ENCODE measurements at places on chromosomes 6 and 20.
A peak's percentile ranks its signal among the peaks of the same experiment; 100 is the strongest.

DNA sequence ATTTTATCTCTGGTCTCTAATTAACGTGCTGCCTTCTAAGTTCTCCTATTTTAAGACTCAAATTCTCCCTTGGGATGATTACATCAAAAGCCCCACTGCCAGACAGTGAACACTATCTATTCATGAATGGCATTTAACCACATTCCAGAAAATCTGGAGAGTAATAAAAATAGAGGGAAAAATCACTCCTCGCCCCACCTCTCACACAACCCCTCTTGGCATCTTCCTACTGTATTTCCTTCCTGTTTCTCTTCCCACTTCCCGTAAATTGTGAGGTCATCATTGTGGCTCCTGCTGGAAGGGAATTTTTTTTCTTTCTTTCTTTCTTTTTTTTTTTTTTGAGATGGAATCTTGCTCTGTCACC, 31.5 kb downstream of the RAB44 start:
- DNase-seq: no peak

DNA sequence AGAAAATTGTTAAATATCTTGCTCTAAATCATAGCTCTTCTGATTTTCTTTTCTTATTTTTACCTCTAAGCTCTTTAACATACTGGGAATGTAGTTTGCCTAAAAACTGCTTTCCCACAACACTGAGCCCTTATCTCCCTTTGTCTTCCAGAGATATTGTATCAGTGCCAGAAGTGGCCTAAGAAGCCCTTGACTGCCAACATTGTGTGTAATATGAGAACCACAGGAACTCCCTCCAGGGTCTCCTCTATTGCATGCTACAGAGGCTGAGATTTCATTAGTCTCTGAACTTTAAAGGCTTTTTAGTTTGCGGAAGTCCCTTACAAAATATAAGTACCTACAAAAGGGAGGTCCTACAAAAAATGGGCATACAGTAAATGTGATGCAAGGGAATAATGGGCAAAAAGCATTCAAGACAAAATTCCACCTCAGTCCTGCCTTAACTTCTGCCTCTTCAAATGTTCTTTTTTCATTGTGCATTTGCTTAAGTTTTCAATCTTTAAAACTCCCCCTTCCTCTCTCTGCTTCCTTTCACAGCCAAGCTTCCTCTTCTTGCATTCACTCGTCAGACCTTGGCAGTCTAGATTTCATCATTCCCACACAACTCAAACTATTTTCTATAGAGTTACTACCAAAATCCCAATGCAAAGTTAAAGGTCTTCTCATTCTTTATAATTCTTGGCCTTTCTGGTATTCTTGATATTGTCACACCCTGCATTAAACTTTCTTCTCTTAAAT, 76.5 kb downstream of the ADGRG6 start:
- peak; percentile 33 for DNase-seq

DNA sequence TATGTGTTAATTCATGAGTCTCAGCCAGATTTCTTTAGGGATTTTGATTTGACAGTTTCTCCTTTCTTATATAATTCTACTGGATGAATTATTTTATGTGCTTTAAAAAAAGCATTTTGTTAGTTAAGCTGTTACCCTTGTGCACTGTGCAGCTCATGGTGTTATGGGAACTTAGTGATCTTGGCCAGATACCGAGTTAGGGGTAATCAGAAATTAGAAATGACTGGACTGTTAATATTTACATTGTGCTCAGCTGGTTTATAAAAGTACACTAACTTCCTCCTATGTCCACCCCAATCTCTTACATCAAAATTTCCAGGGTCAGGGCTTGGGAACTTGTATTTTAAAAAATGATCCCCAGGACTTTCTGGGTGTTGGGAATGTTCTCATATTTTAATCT, 260.0 kb downstream of the ZFAND3 start:
- DNase-seq: no peak

DNA sequence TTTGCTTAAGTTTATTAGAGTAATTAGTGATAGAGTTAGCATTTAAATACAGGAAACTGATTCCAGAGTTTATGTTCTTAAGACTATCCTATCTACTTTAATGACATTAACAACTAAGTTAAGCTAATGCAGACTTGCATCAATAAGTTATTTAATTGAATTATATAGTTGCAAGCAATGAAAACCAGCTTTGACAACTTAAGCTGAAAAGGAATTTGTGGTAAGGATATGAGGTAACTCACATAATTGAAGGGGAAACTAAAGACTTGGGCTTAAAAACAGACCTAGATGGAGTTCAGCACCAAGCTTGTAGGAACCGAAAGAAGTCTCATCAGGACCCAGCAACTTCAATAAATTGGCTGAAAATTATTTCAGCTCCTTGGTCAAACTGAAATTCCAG, 222.3 kb downstream of the IBTK start:
- DNase-seq: peak; percentile 18

- no peak for DNase-seq
Measured at GRCh38 chr20:61210862-61211261, 41.2 kb upstream of the CDH4 start.

GRCh38 chr6:37303091-37303660, 45.2 kb upstream of the TMEM217 start:
- no peak for DNase-seq

GRCh38 chr6:142376800-142377496, 75.1 kb downstream of the ADGRG6 start:
- DNase-seq: no peak

DNA sequence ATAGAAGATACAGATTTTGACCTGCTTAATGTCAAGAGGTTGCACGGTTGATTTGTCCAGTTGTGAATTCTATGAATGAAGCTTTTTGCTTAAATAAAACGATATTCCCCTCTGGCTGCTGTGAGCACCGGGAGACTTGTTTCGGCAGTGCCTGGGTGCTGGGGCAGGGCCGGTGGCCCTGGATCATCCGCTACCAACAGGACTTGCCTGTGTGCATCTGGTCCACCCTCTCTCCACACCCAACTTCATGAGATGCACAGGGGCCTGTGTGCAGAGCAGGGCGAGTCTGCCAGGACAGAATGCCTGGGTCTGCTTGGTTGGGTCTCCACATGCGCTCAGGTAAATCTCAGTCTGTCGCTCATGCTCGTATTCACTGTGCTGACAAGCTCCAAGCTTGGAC, 65.5 kb downstream of the TSHZ2 start:
- DNase-seq: no peak

- no peak for DNase-seq
Measured at GRCh38 chr20:63767456-63767855, 27.9 kb downstream of the SLC2A4RG start.

DNA sequence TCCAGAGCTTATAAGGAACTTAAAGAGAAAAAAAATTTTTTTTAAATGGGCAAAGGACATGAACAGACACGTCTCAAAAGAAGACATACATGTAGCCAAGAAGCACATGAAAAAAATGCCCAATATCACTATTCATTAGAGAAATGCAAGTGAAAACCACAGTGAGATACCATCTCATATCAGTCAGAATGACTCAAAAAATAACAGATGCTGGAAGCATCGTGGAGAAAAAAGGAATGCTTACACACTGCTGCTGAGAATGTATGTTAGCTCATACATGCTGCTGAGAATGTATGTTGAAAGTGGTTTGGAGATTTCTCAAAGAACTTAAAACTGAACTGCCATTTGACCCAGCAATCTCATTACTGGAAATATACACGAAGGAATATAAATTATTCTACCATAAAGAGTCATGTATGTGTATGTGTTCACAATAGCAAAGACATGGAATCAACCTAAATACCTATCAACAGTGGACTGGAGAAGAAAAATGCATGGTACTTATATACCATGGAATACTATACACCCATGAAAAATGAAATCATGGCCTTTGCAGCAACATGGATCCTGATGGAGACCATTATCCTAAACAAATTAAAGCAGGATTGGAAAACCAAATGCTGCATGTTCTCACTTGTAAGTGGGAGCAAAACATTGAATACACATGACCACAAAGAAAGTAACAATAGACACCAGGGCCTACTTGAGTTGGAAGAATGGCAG, 5.2 kb downstream of the OR11A1 start:
- DNase-seq: peak; percentile 15

DNA sequence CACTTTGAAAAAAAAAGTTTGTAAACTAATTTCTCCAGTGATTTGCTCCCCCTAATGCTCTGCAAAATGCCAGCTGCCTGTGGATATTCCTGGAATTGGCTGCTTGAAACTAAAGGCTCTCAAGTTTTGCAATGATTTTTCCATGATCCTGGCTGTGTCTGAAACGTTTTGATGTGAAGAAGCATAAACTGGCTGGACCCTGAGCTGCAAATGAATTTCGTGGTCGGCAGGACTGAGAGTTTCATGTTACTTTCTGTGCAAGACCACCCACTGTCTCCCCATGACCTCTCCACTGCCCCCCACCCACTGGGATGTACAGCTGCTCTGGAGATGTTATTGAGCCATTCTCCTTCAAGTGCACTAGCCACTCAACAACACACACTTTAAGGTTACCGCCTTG, 171.3 kb upstream of the SSTR4 start:
- no peak for DNase-seq

DNA sequence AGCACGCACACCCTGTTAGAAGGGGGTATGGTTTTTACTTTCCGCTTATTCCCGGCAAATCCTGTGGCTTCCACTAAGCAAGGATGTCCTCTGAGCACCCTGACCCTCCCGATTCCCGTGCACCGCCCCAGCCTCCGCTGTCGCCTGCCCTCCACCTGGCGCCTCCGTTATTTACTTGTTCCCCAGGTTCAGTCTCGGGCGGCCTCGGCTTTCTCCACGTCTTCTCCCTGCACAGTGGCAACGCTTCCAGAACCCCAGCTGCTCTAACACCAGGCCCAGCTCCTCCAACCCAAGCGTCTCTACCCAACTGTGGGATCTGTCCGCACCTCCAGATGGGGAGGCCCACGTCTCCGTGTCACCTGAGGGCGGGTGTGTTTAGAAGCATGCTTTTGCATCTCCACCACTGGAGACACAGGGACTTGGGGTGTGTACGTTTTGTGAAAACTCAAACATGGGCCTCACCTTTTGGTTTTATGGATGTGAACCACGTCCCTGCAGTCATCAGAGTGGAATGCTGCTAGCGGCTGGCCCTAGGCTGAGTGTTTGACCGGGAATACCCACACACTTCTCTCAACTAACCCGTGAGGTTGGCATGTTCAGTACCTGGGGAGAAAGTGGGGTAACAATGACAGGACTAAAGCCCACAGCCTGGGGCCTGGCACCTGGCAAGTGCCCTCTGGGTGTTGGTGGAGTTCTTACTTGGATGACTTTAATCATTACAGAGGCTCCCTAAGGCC, 79.9 kb downstream of the THBS2 start:
- peak; percentile 12 for DNase-seq

DNA sequence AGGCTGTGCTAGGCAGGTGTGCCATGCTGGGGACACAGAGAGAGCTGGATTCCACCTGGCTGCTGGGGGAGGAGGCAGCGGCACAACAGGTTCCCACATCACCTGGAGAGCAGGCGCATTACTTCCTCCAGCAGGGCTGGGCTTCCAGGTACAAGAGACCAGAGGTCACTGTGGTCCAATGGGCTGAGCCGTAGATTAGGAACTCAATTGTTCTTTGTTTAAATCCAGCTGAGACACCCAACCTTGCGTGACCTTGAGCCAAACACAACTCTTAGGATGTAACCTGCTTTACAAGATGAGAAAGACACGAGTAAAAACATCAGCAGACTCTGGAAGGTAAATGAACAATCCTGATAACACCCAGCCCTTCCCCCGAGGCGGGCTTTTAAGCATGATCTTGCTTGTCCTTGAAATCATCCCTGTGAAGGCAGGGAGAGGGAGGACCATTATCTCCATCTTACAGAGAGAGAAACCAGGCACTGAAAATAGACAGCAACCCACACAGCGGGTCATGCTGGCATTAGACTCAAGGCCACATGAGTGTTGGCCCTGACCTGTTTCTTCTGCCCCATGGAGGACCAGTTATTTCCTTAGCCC, 216.5 kb upstream of the RREB1 start:
- DNase-seq: no peak

DNA sequence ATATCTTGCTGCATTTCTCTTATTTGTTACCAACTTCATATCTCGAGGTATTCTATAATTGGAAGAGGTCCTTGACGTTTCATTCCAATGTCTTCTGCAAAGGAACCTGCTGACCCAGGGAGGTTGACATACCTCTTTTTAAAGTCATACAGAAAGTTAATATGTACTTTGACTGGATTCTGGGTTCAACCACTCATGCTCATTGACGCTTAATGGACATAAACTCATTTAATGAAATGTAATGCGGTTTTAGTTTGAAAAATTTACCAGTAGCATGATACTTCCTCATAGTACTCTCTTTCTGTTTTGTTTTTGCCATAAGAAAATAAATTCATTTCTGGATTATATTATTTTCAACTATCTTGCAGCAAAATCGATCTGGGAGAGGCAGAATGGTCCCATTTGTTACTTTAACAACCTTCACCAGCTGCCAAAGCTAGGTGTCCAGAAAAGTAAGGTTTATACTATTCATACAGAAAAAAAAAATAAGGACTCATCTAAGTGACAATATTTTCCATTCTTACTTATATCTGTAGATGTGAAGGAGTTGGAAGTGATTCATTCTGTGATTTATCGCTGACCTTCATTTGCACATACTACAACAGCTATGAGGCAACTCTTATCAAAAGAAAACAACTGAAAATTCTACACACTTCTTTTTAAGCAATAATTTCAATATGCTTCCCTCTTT, 101.6 kb downstream of the ATXN1 start:
- DNase-seq: no peak

DNA sequence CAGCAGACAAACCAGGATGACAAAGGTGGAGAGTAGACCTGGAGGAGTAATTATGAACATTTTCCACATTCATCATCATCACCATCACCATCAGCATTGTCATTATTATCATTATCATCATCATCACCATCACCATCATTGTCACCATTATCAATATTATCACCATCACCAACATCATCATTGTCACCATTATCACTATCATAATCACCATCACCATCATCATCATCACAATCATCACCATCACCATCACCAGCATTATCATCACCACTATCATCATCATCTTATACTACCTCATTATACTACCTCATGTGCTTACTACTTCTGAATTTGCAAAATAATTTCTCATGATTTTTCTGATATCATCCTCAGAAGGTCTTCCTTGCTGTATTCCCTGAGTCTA, 39.3 kb downstream of the FOXA2 start:
- no peak for DNase-seq

DNA sequence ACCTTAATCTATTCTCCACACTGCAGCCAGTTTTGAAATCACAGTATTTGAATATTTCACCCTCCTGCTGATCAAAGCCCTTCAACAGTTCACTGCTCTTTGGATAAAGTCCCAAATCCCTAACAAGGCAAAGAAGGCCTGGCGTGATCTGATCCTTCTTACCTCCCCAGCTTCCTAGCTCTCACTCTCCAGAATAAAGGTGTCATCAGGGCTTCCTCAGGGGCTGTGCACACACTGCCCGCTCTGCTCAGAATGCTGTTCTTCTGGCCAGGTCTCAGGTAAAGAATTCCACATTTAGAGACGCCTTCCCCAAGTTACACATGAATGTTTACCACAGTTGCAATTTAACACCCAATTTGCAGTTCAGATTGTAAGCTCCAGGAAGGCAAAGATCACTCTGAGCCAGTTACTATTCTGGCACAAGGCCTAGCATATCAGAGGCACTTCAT, 58.9 kb upstream of the MCM9 start:
- no peak for DNase-seq

- DNase-seq: no peak
Measured at GRCh38 chr6:166673309-166673708, 46.3 kb upstream of the RPS6KA2 start.

Data from HFFc6 (cell line).